ENCODE measurements at places on chromosomes 12 and 14.

GRCh38 chr12:104701301-104701700 lies 244.6 kb downstream of the CHST11 start:
- H3K4me1 ChIP-seq, result peaks cover 36% of the 10 kb centered on the region
- peak overlapping the region; percentile 84 for H3K27ac ChIP-seq
- DNase-seq, result no peak
- H3K36me3 ChIP-seq, result no peaks in the 10 kb centered on the region

DNA sequence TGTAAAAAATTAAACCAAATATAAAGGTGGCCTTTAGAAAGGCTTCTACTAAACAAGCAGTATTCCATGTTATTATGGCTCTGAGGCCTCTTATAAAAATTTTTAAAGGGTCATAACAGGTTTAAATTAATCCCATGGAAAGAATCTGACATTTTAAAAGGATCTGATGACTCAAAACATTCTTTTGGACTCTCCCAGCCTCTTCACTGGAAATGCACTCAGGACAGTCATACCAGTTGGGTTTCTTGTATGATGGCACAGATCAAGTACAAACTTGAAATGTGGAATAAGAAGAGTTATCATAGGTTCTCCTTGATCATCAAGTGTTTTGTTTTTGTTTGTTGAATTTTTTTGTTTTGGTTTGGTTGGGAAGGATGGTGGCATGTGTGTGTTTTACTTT lies 50.8 kb downstream of the PPP2R5E start:
- peaks cover 2% of the 10 kb centered on the region for H3K36me3 ChIP-seq
- DNase-seq, result no peak
- peaks cover 30% of the 10 kb centered on the region for H3K4me1 ChIP-seq
- no peaks in the 10 kb centered on the region for H3K27me3 ChIP-seq

GRCh38 chr12:9869307-9870161 lies at the start of gene CLEC2B:
Gene CLEC2B, minus strand, starts transcription at chr12:9869354.
- H3K36me3 ChIP-seq, result peaks cover 5% of the 10 kb centered on the region
- H3K27me3 ChIP-seq, result no peaks in the 10 kb centered on the region
- peak within 1 kb of the TSS; percentile 96 for H3K4me3 ChIP-seq
- DNase-seq, result no peak
- H3K4me1 ChIP-seq, result peaks cover 26% of the 10 kb centered on the region
- peak within 1 kb of the TSS; percentile 100 for H3K27ac ChIP-seq

DNA sequence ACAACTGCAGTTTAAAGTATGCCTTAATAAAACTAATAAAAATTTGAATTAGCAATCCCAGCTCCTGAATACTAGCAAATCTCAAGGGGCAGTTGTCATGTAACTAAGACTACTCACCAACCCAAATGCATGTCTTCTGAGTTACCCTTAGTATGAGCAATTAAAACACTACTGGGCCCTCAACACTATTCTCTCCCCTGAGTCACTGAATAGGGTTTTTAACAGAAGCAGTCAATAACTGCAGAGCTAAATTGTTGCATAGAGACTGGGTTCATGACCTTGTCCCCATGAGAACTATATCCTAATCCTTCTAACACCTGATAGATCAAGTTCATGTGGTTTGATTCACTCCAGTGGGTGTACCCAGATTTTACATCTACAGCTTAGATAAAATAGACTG lies 38.8 kb downstream of the MDM1 start:
- no peak overlapping the region for H3K27ac ChIP-seq
- no peak for DNase-seq
- peaks cover 6% of the 10 kb centered on the region for H3K36me3 ChIP-seq
- H3K27me3 ChIP-seq, result no peaks in the 10 kb centered on the region
- no peak overlapping the region for H3K4me3 ChIP-seq
- H3K4me1 ChIP-seq, result peaks cover 18% of the 10 kb centered on the region

DNA sequence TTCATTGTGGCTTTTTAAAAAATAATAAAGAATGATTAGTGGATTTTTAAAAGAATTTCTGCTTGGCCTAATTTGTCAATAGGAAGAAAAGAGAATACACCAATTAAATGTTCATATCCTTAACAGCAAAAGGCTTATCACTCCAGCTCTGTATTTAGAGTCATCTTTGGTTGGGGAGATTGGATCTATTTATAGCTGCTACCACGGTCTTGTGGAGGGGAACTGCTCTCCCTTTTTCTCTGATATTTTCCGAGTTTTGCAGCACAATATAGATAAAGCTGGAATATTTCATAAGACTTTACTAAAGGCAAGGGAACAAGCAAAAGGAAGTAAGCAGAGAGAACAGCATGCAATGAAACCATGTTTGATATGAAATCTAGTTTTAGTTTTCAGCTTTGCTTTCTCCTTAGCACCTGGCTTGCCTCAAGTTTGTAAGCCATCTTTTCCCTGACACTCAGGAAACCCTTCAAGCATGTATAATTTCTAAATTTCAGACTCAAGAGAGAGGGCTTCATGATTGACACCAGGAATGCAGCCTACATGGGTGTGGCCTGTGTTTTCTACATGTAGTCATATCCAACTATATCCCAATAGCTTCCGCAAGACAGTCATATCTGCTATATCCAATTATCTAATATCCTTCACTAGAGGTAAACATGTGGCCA lies 35.2 kb downstream of the BRMS1L start:
- peaks cover 7% of the 10 kb centered on the region for H3K4me1 ChIP-seq
- H3K4me3 ChIP-seq, result no peak overlapping the region
- no peaks in the 10 kb centered on the region for H3K27me3 ChIP-seq

DNA sequence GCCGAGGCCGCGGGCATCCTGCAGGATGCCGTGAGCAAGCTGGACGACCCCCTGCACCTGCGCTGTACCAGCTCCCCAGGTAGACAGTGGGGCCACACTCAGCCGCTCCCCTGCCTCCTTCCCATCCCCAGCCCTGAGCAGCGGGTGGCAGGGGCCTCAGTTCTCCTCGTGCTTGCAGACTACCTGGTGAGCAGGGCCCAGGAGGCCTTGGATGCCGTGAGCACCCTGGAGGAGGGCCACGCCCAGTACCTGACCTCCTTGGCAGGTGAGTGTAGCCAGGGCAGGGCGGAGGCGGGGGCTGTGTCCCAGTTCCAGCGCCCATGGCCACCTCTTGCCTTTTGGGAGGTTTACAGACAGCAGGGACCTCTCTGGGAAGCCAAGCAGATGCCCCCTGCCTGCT lies 22.9 kb downstream of the HIP1R start:
- no peak for DNase-seq
- H3K36me3 ChIP-seq, result peaks cover 2% of the 10 kb centered on the region
- H3K4me3 ChIP-seq, result no peak overlapping the region
- no peak overlapping the region for H3K27ac ChIP-seq
- no peaks in the 10 kb centered on the region for H3K27me3 ChIP-seq

DNA sequence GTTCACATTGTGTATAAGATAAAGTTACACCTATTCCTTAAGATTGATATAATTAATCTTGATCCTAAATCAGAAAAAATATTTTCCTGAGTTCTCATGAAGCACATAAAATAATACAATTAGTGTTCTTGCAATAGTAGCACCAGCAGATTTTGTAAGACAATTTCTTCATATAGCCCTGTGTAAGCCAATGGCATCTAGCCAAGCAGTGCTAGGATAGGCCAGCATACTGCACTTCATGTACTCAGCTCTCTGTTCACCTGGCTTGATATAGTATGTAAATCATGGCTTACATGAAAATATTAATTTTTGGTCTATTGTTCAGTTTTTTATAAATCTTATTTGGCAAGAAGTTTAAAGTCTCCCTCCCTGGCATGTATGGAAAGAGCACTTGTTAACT lies 1.9 kb downstream of the KLRF2 start:
- H3K27ac ChIP-seq, result no peak overlapping the region
- no peaks in the 10 kb centered on the region for H3K27me3 ChIP-seq
- peaks cover 4% of the 10 kb centered on the region for H3K4me1 ChIP-seq

DNA sequence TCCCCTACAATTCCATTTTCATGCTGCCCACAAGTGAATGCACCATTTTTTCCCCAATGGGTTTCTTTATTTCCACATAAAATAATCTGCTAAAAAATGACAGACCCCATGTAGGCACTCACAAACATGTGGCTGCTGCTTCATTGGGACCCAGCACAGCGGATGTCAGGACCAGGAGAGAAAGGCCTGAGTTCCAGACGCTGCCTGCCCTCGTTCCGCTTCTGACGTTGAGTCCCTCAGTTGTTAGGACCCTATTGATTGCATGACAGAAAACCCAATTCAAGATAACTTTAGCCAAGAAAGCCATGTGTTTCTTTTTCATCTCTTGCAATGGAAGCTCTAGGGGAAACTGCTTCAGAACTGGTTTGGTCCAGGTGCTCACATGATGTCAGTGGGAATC lies 34.6 kb downstream of the ADGRD1 start:
- H3K27ac ChIP-seq, result no peak overlapping the region
- H3K4me3 ChIP-seq, result no peak overlapping the region

DNA sequence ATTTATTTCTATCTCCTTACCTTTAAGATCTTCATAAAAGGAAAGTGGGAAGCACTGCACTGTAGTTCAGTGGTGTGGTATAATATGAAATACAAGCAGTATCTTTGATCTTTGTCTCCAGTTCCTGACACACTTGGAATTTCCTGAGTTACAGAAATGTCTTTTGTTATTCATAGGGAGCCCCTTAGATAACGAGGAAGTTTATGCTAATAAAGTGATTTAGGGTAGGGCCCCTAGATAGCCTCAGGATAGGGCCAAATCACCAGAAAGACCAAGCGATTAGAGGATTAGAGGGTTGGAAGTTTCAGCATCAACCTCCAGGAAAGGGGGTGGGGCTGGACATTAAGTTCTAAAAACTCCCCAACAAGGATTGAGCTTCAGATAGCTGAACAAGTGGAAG lies 29.9 kb upstream of the DDHD1 start:
- DNase-seq, result no peak
- peaks cover 12% of the 10 kb centered on the region for H3K4me1 ChIP-seq
- H3K36me3 ChIP-seq, result peaks cover 2% of the 10 kb centered on the region

DNA sequence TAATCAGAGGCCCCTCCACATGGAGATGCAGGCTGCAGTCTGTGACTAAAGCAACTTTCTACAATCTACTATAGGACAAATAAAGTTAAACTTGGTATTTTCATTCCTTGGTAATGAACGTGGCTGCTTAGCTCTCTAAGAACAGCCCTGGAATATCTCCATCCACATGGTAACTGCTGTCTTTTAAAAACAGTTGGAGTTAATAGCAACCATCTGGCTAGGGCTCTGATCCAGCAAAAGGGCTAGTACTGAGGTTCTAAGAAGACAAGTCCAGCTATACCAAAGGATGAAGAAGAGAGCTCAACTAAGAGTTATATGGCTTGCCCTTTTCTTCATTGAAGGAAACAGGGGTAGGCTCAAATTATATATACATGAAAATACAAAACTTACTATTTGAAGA lies 920.1 kb downstream of the FLRT2 start:
- H3K27ac ChIP-seq, result no peak overlapping the region
- no peak overlapping the region for H3K4me3 ChIP-seq
- H3K4me1 ChIP-seq, result no peaks in the 10 kb centered on the region

GRCh38 chr12:100554608-100555077 lies 18.8 kb upstream of the GAS2L3 start:
- H3K36me3 ChIP-seq, result no peaks in the 10 kb centered on the region
- H3K4me3 ChIP-seq, result no peak overlapping the region
- no peak overlapping the region for H3K27ac ChIP-seq

GRCh38 chr14:65025818-65026217 lies 39.1 kb downstream of the FNTB start:
- no peak overlapping the region for H3K4me3 ChIP-seq
- DNase-seq, result no peak
- H3K36me3 ChIP-seq, result peaks cover 4% of the 10 kb centered on the region
- H3K27me3 ChIP-seq, result no peaks in the 10 kb centered on the region

Data from T-helper 17 cell (primary cell).